Gastroesophageal sphincter (tissue), 4 donors: ENCODE measurements at places on chromosomes 16 and 17.

GRCh38 chr16:46828943-46829342, 2.0 kb downstream of the C16orf87 start:
- ATAC-seq = no peak

- ATAC-seq = peak; percentile 97
Observed at GRCh38 chr17:28842282-28843012, at the start of gene FAM222B. Gene FAM222B, minus strand, starts transcription at chr17:28842790. Its CDS starts 76,123 bp downstream, at chr17:28766667.

DNA sequence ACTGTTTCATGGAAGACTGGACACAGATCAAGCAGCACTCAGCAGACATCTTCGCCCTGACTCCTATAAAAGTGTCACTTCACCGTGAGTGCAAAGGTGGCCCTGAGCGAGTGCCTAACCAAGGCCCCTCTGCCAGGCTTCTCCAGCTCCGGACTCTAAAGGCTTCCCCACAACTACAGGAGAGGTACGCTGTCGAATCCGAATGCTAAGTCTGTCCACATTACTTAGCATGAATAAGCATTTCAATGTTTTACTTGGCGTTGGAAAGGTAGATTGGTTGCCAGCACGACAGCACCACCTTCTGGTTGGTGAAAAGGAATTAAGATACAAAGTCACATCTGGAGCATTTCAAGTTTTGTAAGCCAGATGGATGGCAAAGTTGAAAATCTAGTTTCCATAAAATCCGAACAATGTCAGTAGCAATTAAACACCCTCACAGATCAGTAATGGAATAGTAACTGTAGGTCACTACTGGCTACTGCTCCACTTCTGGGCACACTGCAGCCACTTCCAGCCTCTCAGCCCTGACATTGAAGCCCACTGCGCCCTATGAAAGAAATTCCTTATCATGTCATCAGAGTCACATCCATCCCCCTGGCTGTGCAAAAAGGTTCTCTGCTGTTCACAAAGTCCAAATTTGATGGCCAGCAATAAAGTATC, 100.9 kb downstream of the PARN start:
- ATAC-seq = peak; percentile 81

- no peak for ATAC-seq
Observed at GRCh38 chr17:2964831-2965230, 98.6 kb downstream of the OR1D5 start.

GRCh38 chr17:81033535-81034167, 1.3 kb upstream of the BAIAP2 start:
- ATAC-seq = no peak

GRCh38 chr16:9425236-9425635, 333.8 kb downstream of the HAPSTR1 start:
- no peak for ATAC-seq
